ENCODE measurements at places on chromosomes 16 and 17.

- DNase-seq: no peak
Measured at GRCh38 chr17:44351961-44352827, 7.1 kb downstream of the GRN start.

DNA sequence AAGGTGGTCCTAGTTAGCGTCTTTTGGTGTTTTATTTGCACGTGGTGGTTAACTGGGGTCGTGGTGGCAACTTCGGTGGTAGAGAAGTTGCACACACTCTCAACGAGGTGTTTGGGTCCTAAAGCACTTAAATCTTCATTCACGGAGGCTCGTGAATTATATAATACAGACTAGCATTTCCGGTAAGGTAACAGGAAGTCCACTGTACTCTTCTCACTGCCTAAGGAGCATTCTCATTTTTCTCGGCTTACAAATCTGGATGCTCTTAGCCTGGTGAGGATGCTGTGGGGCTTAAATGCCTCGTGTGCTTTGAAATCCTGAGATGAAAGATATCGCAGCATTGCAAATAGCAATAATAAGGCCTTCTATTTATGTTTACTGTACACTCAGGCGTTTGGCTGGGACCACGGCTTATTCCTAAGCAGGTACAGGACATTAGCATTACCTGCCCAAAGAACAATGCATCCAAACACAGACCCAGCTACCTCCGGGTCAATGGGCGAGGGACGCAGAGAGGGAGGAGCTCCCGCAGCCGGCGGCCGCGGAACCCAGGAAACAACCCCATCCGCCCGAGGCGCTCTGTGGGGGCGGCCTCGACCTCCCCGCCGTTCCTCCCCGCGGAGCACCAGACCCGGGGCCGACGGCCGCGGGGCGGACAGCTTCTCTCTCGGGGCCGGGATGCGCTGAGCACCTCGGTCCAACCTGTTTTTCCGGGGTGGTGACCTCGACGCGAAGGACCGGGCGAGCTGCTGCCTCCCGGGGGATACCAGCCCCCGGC, 856 bp downstream of the DNAJA2 start:
- DNase-seq: no peak

DNA sequence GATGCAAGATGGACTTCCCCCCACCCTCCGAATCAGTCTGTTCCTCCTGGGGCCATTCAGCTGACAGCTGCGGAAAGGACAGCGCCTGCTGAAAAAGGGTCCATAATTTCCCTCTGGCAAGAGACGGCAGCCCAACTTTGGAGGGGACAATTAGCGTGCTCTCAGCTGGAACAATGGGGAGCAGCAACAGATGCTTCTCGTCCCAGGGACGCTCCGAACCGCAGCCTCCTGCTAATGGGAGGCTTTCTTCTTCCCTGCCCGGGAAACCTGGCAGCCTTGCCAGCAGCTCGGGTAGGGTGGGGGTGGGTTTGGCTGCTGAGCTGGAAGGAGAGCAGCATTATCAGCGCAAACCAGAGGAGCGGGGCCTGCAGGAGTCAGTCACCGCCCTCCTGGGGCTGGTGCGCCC, 500.0 kb upstream of the SALL1 start:
- DNase-seq: no peak

DNA sequence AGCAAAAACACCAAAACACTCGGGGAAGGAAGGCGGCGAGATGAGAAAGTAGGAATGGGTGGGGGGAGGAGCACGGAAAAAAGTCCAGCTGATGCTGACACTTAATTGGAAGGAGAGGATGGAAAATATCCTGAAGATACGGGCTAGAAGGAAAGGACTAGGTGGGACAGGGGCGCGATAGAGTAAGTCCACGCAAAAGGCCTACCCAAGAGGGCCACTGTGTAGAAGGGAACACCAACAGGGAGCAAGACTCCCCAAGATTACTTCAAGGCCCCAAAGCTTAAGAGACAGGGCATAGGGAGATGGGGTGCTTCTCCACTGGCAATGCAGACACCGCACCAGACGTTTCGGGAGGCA, 736 bp downstream of the APPBP2 start:
- no peak for DNase-seq

- DNase-seq: peak; percentile 31
Measured at GRCh38 chr17:49217651-49218413, 7.3 kb downstream of the ABI3 start.

DNA sequence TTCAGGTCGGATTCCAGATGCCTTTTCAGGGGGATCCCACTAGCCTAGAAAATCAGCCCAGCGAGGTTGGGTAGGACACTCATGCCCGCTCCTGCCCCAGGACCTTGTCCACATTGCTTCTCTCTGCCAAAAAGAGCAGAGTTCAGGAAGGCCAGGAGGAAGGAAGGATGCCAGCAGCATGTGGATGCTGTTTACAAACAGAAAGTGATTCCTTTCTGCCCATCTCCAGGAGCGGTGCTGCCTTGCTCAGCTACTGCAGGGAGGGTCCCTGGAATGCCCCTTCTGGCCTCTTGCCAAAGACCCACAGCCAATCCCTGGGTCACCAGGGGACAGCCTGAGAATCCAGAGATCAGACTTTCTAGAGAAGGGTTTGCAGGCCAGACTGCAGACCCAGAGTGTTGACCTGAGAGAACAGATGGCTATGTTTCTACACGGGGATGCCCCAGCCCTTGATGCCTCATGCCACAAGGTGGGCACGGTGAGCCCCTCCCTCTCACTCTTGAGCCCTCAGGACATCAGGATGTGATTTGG, 32.3 kb upstream of the EMP2 start:
- DNase-seq: no peak

- DNase-seq: no peak
Measured at GRCh38 chr17:60249290-60249826, 99.6 kb downstream of the CA4 start.

DNA sequence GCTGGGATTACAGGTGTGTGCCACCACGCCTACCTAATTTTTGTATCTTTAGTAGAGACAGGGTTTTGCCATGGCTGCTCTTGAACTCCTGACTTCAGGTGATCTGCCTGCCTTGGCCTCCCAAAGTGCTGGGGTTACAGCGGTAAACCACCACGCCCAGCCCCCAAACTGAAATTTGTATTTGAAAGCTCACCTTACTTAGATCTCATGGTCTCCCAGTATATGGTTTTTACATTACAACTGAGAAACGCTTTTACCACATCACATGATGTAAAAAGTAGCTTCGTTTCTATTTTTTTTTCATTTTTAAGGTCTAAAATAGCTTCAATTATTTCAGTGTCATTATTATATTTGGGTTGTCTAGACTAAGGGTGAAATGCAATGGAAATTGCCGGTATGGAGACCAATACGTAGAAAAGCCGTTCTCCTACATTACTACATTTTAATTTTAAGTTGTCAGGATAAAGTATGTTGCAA, 93.3 kb downstream of the BCAS3 start:
- DNase-seq: no peak

DNA sequence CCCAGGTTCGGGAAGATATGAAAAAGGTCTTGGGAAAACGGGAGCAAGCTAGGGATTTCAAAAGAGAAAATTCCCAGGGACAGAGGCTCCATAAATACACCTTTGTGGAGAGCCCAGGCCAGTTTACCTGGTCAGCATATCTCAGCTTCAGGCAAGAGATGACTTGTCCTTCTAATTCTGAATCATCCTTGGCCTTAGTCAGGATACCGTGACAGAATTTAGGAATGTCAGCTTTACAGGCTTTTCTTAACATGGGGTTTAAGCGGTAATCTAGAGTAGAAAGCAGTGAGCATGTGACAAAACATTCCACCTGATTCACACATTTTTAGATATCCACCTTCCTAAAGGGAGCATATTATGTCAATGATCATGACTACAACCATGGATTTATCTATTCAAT, 41.1 kb upstream of the CLEC18B start:
- no peak for DNase-seq

DNA sequence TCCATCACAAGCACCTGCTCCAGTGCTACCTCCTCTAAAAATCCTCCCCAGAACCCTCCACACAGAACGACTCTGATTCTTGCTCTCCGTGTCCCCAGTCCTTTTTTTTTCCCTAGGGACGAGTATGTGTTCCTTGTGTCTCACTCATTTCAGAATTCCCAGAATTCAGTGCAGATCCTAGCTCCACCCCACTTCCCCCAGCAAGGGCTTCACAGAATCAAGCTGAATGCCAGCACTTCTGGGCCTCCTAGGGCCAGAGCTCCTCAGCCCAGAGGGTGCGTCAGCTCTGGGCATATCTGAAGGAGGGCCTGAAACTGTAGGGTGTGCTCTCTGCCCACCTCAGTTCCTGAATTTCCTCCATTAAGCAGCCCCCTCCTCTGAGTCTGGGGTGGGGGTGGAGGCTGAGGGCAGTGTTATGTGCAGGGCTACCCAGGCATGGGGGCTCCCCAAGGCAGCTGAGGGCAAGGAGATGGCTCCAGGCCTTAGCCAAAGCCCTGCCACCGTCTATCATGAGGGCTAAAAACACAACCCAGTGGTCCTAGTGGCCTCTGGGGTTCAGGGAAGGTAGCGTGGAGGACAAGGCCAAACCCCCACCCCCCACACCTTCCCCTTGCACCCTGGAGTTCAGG, 6.5 kb downstream of the UNC119 start:
- no peak for DNase-seq

GRCh38 chr17:39618246-39618913, 8.4 kb upstream of the PPP1R1B start:
- no peak for DNase-seq

- no peak for DNase-seq
Measured at GRCh38 chr16:30457256-30457655, 11.6 kb upstream of the SEPHS2 start.

GRCh38 chr17:77455111-77455890, 314.5 kb downstream of the SEC14L1 start:
- no peak for DNase-seq

- no peak for DNase-seq
Measured at GRCh38 chr17:38881600-38882191, 11.8 kb downstream of the LASP1 start.

GRCh38 chr17:72412650-72413076, 291.8 kb downstream of the SOX9 start:
- DNase-seq: no peak

DNA sequence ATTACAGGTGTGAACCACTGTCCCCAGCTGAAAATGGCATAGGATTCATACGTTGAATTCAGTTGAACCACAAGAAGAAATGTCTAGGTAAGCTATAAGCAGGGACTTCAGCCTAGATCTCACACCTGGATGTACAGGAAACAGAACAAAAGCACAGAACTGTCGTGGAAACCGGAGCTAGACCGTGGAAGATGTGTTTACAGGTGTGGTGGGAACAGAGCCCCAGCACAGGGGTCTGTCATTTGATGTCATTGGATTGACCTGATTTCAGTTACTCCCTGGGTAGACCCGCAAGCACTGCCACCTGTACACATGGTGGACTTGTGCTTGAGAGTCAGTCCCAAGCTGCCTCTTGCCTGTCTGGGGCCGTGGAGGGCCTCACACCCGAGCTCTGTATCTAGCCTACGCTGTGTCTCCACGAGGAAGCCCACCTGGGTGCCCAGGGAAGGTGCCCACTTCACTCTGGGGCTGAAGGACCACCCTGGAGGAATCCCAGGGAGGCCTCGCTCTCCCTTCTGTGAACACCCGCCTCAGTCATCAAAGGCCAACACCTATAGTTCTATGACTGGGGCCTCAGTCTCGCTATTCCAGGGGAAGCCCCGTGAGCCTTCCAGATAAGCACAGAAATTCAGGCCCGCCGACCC, 32.2 kb upstream of the MLKL start:
- no peak for DNase-seq

GRCh38 chr16:59087641-59088040, 353.5 kb upstream of the GOT2 start:
- DNase-seq: no peak

GRCh38 chr16:68068926-68069325, 16.2 kb upstream of the NFATC3 start:
- DNase-seq: no peak

DNA sequence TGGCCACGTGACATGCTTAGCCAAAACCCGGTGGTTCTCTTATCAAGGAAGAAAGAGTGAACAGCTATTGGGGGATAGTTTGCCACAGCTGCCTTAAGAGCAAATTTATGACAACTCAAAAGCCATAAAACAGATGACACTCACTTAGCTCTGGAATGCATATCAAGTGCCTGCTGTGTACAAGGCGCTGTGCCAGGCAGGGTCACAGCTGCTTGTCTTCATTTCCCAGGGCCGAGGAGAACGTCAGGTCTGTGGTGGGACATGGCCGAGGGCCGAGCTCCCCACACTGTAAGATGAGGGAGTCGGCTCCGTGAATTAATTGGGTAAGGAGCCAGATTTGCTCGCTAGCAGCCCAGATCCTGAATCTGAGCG, 14.0 kb downstream of the EEF2K start:
- no peak for DNase-seq

- DNase-seq: no peak
Measured at GRCh38 chr17:68197091-68197996, 50.5 kb upstream of the AMZ2 start.

GRCh38 chr16:50996166-50996829, 154.8 kb downstream of the SALL1 start:
- DNase-seq: no peak

- no peak for DNase-seq
Measured at GRCh38 chr16:1785846-1786170, 3.0 kb downstream of the NUBP2 start.

GRCh38 chr17:44518032-44518431, 14.8 kb upstream of the GPATCH8 start:
- DNase-seq: no peak

DNA sequence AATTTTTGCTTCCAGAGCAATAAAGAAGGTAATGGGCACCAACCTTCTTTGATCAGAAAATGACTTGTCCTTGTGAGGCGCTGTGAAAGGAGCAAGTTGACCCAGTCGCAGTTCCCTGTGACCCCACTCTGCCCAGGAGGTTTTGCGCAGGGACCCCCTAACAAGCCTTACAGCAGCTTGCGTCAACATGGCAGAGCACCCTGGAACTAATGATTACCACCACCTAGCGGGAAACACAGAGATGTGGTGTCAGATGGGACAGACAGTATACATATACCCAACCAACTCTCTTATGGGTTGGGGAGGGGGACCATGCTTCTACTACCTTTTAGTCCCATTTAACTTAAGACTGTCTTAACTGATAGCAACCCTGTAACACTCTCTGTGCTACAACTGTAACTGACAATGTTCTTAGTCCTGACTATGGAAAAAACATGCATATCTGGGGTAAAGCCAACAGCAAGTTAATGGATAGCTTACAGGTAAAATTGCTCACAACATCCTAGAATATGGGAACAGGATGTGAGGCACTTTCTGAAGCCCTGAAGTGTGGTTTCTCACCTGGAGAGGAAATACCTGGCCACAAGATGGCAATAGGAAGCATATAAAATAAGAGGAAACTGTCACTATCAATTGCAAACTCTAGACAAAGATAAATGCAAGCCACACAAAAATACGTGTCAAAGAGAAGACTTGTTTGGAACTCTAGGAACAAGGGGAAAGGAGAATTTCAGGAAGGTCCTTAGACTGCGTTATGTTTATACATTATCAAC, 3.0 kb downstream of the KARS1 start:
- no peak for DNase-seq
